ENCODE measurements at places on chromosomes 16 and 17. TPM values are rescaled to one million over a fixed set of nuclear protein-coding genes. Genes with fewer than 3 reads are reported as not detected.

INCA1 gene
- total RNA-seq = 0.33 TPM

WSB1 gene
- total RNA-seq = 96.3 TPM

SHISA6 gene
- not detected for total RNA-seq

CAPNS2 gene
- 0.51 TPM for total RNA-seq

CACNG3 gene
- total RNA-seq = not detected

KLHL10 gene
- total RNA-seq = 0.33 TPM

CCL17 gene
- not detected for total RNA-seq

SDK2 gene
- total RNA-seq = under 0.01 TPM

TMC8 gene
- total RNA-seq = not detected

GAS7 gene
- 2.6 TPM for total RNA-seq

HIGD1B gene
- not detected for total RNA-seq

SNF8 gene
- 84.2 TPM for total RNA-seq

LYZL6 gene
- not detected for total RNA-seq

PHAF1 gene
- total RNA-seq = 15.2 TPM

All from fibroblast of lung (primary cell).